ENCODE measurements at places on chromosomes 6 and 20.

GRCh38 chr6:6058054-6058444, 51.3 kb upstream of the NRN1 start:
- no peak for DNase-seq

DNA sequence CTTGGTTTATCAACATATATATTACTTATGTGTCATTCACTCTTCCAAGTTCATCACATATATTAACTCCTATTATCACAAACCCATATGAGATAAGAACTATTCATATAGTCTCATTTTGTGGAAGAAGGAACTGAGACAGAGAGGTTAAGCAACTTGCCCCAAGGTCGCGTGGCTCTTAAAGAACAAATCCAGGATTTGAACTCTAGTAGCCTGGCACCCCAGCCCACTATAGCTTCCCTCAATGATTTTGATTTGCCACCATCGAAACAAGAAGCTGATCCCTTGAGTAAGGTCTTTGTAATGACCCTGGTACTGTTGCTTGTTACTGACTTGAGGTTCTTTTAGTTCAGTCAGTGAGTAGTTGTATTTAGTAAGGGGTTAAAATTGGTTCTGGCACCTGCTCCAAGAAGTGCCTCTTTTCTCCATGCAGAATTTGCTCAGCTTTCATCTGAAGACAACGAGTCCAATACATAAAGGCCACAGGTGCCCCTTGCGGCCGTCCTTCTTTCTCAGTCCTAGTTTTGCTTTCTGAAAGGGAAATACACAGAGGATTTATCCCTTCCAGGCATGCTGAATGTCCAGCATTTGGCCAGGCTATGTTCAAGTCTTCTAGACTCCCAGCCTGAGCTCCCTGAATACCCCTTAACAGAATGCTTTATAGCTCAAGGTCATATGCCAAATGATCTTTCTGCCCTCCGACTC, 253.0 kb downstream of the TBC1D7 start:
- DNase-seq = no peak

DNA sequence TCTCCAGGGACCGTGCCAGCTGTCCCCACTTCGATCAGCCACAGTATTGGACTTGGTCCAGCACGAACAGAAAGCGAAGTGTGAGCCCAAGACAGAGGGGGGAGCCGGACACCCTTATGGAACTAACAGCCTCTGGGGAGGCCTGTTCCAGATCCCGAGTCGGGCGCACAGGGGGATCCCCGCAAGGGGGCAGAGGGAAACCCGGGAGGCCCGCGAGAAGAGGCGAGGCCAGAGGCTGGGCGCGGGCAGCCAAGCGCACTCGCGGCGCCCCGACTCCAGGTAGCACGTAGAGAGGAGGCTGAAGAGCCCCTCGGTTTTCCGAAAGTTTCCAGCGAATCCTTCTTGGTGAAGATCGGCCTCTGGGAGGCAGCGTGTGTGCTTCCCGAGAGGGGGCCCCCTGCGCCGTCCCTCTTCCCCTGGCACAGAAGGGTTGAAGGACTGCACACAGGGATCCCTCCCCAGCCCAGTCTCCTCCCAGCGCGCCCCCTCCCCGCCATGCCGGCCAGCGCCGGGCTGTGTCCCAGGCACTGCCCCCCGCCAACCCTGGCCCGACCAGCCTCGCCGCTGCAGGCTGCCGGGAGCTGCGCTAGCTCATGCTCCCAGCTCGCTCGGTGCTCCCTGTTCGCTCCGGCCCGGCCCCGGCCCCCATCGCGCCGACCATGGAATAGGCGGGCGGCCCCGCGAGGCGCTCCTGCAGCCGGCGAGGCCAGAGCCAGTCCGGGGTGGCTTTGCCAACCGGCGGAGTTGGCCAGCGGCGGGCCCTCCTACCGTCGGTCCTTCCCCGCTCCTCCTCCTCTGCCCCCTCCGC, 577 bp upstream of the SLC24A3 start:
- DNase-seq = no peak

DNA sequence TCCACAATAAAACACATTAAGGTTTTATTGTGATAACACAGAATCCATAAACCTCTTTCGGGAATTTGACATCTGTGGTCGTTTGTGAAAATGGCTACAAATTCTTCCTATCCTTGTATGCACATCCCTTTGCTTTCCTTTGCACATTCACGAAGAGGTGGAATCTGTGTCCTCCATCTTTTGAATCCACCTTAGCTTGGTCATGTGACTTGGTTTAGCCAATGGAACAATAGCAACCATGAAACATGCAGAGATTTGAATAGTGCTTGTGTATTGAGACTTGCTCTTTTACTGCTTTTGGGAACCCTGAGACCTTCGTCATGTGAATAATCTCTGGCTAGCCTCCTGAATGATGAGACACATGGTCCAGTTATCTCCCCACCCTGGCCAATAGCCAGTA, 49.7 kb upstream of the NOP56 start:
- DNase-seq = no peak

GRCh38 chr6:127186889-127187288, 68.4 kb downstream of the RSPO3 start:
- no peak for DNase-seq

DNA sequence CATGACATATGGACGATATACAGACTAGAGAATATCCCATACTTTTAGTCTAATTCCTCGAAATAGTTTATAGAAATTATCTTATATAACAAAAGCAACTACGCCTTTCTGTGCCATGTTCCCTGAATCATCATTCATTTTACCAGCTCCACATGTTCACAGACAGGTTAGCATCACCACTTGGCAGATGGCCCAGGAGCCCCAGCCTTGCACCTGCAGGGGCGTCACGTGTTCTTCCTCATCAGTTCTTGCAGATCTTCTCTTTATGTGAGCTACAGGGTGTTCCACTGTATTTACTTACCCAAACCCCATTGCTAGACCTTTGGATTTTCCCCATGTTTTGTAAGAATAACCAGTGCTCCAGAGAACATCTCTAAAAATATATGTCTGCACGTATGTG, 12.6 kb upstream of the BNIP5 start:
- DNase-seq = no peak

GRCh38 chr6:135306740-135307420, 125.8 kb downstream of the MYB start:
- DNase-seq = no peak

DNA sequence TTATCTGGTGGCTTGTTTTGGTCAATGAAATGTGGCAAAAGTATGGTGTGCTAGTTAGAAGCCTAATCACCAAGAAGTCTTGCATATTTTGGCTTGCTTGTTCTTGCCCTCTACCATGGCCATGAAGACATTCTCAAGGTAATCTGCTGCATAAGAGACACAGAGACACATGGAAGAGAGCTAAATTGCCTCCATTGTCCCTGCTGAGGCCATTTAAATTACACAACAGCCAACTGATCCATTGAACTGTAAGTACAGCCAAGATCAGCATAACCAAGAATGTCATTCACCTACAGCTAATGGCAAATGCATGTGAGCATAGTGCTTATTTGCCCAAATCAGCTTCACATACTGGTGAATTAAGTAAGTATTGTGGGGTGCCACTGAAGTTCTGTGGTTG, 603.8 kb downstream of the FRK start:
- DNase-seq = no peak

GRCh38 chr20:64010711-64011237, 25.2 kb upstream of the C20orf204 start:
- DNase-seq = no peak

GRCh38 chr6:147514831-147515230, 6.3 kb downstream of the SAMD5 start:
- DNase-seq = no peak

DNA sequence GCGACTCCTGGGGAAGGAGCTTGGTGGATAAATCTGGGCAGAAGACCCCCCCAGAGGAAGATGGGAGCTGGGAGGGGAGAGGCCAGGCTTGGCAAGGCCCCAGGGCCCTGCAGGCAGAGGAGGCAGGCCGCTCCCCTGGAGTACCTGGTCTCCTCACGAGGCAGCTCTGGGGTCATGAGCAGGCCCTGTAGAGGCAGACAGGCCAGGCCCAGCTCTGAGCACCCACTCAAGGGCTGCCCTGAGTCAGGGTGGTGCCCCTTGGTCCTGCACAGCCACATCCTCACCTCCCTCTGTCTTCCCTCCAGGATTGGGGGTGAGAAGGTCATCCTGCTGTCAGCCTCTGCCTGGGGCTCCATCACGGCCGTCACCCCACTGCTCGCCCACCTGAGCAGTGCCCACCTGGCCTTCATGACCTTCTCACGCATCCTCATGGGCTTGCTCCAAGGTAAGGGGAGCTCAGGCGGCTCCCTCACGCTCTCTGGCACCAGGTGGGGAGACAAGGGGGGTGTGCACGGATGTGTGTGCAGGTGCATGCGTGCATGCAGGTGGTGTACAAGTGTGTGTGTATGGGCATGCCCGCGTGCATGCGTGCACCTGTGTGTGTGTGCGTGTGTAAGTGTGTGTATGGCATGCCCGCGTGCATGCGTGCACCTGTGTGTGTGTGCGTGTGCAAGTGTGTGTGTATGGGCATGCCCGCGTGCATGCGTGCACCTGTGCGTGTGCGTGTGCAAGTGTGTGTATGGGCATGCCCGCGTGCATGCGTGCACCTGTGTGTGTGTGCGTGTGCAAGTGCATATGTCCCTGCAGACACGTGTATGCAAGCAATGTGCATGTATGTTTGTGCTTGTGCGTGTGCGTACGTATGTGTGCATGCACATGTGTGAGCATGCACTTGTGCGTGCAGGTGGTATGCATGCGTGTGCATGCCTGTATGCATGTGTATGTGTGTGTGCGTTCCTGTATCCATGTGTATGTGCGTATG, 4.9 kb downstream of the SLC17A9 start:
- DNase-seq = no peak

GRCh38 chr20:528923-529604, 14.5 kb downstream of the CSNK2A1 start:
- no peak for DNase-seq

All from cerebellar nuclear complex (tissue), 1 donor.